ENCODE measurements at places on chromosomes 11 and 22. TPM values are rescaled to one million over a fixed set of nuclear protein-coding genes. Genes with fewer than 3 reads are reported as not detected.

DNA sequence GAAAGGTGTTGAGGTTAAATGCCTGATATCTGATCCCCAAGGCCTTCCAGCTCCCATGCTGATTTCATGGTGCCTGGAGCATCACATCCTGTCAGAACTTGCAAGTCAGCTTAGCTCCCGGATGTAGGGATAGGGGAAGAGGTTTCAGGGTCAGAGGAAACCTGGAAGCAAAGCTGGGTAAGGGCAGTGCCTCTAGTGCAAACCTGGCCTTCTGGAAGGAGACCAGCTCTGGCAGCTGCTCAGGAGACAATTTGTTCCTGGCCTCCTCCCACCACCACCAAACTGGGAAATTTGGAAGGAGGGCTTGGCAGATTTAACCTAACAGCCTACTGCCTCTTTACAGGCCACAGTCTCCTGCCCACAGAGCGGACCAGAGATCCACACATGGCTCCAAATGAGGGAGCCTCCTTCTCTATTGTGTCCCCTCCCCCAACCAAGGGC is 9.2 kb upstream of the TSKU start:
- DNase-seq, result no peak

GRCh38 chr11:61454520-61454919 is 24.6 kb downstream of the SDHAF2 start:
- no peak for DNase-seq

DNA sequence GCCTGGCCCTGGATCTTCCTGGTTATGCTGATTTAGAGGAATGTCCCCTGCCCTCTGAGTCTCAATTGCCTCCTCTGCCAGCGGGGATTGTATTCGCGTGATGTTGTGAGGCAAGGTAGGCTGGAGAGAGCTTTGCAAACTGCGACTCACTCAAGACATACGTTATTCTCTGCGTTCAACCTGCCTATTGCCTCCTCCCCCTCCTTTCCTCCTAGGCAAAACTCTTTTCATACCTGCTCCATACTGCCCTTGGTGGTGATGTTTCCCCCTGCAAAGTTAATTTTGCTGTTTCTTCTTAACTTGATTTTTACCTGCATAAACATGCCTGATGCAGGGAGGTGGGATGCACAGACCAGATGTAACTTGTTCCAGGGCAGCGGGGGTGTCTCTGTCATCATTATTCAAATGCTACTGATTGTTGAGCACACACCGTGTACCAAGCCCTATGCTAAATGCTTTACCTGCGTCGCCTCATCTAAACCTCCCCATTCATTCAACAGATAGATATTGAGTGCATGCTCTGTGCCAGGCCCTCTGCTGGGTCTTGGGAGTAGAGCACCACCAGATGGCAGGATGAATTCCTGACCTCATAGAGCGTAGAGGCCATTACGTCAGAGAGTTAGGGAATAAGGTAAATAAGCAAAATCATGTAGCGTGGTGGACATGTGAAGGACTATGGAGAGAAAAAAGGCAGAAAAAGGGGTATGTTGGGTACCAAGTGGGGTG is 29.0 kb downstream of the SGSM1 start:
- DNase-seq, result peak; percentile 5

- DNase-seq, result no peak
These were observed 51.7 kb downstream of the RAB30 start for GRCh38 chr11:83019888-83020579.

DNA sequence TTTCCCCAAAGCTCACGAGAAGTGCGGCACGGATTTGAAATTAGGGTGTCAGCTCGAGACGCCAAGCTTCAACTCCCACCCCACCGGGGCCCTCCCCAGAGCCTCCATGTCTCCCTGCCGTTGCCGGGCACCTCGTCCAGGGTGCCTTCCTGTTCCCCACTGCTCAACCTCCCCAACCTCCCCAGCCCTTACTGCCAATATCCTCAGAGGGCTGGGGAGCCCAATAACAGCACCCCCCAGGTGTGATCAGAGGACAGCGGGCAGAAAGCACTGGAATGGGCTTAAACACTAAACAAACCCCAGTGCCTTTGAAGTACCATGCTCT is 1336.4 kb downstream of the TBC1D22A start:
- DNase-seq, result no peak

DNA sequence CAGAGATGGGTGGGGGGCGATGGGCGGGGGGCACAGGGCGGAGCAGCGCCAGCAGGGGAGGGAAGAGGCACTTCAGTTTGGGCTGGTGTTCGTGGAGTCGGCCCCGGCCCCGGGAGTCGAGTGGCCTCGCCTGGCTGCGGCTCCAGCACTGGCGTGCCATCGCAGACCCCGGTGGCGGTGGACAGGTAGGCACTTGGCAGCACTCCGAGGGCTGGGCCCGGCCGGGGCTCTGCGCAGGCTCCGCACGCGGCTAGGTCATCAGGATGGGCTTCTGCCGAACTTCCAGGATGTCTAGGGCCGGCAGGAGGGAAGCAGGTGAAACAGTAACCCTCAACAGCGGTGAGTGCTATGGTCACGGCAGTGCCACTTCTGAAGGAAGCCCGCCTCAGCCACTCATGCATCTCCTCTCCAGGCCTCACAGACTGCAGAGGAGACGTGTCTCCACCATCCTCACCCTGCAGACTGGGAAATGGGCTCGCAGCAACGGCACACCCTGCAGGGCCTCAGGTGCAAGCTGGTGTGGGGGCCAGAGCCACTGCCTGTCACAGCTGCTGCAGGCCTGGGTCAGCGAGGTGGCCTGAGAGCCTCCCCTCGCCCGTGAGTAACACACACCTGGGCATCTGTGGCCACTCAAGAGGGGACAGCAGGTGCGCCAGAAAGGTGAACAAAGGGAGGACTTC is 33.3 kb downstream of the NUP50 start:
- DNase-seq, result no peak

GRCh38 chr22:26592421-26592891 is 2.5 kb upstream of the TPST2 start:
- no peak for DNase-seq

- no peak for DNase-seq
These were observed 41.5 kb downstream of the CSTPP1 start for GRCh38 chr11:46978005-46978491.

SLN gene
- total RNA-seq, result 2.4 TPM

FAM83F gene
- total RNA-seq, result 4.6 TPM

OR4C45 gene
- not detected for total RNA-seq

GRK3 gene
- 0.87 TPM for total RNA-seq

RFPL3 gene
- not detected for total RNA-seq

BDNF gene
- 6.4 TPM for total RNA-seq

Data from renal cortical epithelial cell (primary cell).